ENCODE measurements at places on chromosomes 1 and 21.

DNA sequence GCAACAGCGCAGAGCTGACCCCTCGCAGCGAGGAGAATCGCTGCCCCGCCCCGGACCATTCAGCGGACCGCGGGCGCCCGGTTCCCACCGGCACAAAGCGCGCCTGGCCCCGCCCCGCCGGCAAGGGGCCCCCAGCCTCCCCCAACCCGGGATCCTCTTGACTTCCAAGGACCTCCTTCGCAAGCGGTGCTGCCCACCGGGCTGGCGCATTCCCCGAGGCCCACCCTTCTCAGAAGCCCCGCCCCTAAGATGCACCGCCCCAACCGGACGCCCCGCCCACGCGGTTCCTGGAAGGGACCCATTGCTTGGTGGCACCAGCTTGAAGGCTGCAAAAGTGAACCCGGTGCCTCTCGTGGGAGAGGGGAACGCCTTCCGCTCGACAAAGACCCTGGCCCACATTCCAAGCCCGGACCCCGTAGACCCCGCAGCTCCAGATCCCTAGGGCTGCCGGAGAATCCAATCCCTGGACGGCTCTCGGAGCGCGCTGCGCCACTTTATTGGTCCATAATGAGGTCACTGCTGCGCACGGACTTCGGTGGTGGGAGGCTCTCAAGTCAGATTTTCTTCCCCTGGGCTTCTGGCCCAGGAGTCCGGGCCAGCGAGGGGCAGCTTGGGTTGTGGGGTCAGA is 2.0 kb downstream of the HES3 start:
- DNase-seq, result peak; percentile 36

- no peak for DNase-seq
Observed at GRCh38 chr1:30172299-30172694, 551.1 kb downstream of the MATN1 start.

- DNase-seq, result no peak
Observed at GRCh38 chr1:173063171-173063570, 12.4 kb upstream of the TNFSF18 start.

- DNase-seq, result no peak
Observed at GRCh38 chr1:29525941-29526340, 289.6 kb downstream of the PTPRU start.

GRCh38 chr1:226985839-226986463 is 45.9 kb downstream of the COQ8A start:
- DNase-seq, result no peak

DNA sequence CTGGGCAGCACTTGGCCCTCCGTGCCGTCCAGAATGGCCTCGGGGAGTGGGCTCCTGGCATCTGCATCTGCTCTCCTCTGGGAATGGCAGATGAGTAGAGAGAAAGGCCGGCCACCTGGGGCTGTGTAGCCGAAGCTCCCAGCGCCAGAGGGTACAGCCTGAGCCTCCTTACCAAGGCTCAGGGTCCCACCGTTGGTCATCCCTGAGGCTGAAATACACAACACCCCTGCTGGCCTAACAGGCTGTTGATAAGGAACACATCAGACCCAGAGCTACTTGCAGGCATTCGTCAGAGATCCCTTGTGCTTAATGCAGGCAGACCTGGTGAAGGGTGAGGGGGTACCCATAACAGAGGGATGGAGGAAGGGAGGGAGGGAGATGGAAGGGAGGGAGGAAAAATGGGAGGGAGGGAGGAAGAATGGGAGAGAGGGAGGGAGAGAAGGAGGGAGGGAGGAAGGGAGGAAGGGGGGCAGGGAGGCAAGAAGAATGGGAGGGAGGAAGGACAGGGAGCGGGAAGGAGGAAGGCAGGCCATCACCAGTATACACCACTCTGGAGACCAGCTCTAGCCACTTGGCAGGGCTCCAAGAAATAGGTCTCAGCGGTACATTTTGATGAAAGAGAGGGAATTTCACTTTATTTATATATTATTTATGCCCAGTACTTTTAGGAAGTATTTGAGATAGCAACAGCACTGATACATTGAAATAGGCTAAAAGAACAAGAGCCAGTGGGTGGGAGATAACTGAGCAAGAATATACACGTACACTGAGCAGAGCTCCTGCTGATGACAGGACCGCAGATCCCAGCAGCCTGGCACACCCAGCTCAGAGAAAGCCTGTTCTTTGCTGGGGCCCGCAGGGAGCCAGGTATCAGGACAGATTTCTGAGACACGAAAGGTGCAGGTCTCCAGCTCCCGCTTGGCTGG is 315.0 kb upstream of the VAMP3 start:
- no peak for DNase-seq

GRCh38 chr1:246667773-246668172 is 56.4 kb upstream of the SCCPDH start:
- DNase-seq, result no peak

DNA sequence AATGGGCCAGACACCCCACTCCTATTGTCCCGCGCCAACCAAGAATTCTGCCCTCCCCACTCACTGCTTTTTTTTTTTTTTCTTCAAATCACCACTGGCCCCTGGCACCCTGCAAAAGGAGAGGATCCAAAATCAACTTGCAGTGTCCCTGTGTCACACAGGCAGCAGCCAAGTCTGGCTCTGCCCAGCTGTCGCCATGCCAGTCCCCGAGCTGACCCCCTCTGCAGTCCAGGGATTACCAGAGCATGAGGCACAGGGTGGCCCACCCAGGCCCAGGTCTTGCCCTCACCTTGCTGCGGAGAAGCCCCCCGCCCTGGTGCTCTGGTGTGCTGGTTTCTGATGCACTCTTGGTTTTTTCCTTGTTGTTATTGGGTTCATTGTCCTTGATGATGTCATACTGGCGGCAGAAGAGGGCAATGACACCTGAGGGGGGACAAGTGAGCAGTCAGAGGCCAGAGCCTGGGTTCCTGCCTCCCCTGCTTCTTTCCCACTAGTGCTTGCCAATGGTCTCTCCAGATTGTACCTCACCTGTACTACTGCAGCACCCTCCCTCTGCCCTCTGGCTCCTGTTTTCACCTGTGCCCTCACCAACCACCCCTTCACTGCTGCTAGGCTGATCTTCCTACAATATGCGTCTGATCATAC is 6.2 kb downstream of the FNDC5 start:
- DNase-seq, result no peak

GRCh38 chr1:100328133-100328532 is 24.2 kb upstream of the CDC14A start:
- no peak for DNase-seq

- DNase-seq, result no peak
Observed at GRCh38 chr1:94067196-94067595, 53.8 kb downstream of the ABCA4 start.

DNA sequence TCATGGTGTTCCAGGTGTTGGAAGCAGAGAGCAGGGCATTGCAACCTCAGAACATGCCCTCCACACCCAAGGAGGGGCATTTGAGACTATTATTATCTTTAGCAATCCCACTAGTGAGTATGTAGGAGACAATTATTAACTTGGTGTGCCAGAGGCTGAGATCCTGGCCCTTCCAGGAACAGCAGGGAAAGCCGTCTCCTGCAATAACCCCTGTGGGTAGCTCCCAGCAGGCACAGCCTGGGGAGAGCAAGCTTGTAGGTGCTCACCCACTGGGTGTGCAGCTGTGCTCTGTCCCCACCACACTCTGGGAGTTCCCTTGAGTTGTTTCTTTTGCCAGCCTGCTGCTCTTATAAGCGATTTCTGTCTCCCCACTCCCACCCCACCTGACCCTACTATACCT is 10.3 kb downstream of the CFAP107 start:
- DNase-seq, result no peak

GRCh38 chr1:162987866-162988265 is 81.3 kb upstream of the RGS4 start:
- no peak for DNase-seq

DNA sequence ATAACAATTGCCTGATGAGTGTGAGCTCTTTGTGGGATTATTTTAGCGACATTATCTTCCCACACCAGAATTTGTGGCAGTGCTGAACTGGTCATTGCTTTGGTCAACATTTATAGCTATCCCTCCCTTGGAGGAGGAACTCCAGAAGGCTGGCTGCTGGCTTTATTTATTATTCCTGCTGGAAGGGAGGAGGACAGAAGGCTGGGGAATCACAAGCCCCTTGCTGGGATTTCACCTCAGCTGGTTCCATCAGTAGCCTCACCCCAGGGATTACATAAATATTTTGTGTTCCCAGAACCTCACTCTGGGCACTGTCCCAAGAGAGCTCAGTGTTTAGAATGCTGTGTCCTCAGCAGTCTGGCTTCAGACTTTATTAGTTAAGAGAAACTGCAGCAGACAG is 102.8 kb upstream of the C1orf21 start:
- no peak for DNase-seq

GRCh38 chr1:177012342-177012925 is 152.1 kb downstream of the ASTN1 start:
- DNase-seq, result no peak

- no peak for DNase-seq
Observed at GRCh38 chr1:154081386-154082126, 73.3 kb downstream of the NUP210L start.

DNA sequence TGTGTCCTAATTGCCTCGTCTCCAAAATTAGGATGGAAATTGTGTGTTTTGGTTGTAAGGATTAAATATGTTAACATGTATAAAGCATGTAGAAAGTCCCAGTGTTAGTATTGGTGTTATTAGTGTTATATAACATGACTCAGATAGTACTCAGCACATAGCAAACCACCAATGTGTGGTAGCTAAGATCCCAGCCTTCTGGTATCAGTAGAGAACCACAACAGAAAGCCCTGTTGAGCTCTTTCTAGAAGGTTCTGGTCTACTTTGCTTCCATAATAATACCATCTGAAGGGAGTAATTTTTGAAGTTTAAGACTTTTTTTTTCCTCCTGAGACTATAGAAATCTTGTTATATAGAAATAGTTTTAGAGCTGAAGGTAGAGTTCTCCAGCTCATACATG is 259.3 kb upstream of the SGIP1 start:
- no peak for DNase-seq

- no peak for DNase-seq
Observed at GRCh38 chr21:25273959-25274358, 333.3 kb downstream of the MRPL39 start.

DNA sequence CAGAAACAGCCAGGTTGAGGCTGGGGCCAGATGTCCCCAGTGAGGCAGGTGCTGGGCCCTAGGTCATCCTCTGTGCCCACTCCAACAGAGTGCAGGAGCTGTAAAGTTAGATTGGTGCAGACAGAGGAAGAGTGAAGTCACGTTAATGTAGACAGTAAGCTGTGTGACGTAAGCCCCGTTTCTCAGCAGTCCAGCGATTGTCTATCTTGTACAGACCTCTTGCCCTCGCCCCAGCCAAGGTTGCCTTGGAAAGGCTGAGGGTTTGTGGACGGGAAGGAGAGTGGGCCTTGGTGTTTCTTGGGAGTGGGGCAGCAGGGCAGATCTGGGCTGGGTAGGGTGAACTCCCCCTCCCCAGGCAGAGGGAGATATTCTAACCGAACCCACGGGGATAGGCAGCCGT is 13.5 kb downstream of the FAAH start:
- no peak for DNase-seq

DNA sequence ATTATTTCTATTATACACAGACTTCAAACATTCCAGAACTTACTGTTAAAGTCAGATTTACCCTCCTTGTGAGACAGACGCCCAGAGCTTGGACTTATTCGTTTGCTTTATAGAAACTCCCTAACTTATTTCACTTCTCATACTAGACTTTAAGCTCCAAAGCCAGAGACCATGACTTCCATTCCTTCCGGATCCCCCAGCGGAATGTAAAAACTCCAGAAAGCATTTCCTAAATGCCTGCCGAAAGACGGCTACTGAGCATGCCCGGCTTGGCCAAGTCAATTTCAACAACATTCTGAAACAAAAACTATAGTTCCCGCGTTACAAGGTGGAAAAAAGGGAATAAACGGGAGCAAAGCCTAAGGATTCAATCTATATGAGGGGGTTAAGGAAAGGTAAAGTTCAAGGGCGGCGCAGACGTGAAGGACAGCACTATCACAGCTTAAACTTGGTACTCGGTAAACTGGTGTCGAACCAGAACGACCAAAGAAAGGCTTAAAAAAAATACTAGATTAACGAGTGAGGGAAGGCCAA is 1.1 kb downstream of the USP48 start:
- DNase-seq, result no peak

- DNase-seq, result no peak
Observed at GRCh38 chr1:228060458-228061190, 21.9 kb upstream of the ARF1 start.

- DNase-seq, result no peak
Observed at GRCh38 chr1:13661539-13661938, 38.4 kb upstream of the PRDM2 start.

DNA sequence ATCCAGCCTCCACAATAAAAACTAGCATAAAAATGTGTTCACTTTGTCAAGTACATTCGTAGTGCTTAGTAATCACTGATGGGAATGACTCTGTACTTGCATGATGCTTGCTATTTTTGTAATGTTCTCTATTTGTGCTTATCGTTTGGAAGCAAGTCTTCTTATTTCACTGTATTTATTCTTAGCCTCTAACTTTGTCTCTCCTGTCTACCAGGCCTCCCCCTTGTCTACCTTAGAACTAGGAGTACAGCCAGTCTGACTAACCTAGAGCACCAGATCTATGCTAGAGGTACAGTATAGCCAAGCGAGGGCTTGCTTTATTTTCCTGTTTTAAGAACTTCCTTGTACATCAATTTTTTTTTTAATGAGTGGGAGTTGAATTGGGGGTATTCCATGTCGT is 108.2 kb downstream of the VPS13D start:
- no peak for DNase-seq

GRCh38 chr21:33870768-33871167 is 44.8 kb downstream of the ATP5PO start:
- no peak for DNase-seq

DNA sequence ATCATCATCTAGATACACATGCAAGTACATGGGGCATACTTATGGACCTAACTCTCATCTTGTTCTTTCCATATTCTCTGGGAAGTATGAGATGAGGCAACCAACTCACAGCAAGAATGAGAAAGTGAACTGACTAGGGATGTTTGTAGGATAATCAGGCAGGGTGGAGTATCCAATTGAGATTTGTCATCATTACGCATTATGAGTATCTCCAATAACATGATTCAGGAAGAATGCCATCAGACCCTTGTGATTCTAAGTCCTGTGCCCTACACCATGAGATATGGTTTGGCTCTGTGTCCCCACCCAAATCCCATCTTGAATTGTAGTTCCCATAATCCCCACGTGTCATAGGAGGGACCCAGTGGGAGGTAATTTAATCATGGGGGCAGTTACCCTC is 154.0 kb downstream of the SLC30A10 start:
- DNase-seq, result no peak

GRCh38 chr1:183100361-183100974 is 77.2 kb downstream of the LAMC1 start:
- DNase-seq, result no peak
